ENCODE measurements at places on chromosomes 4 and X.

DNA sequence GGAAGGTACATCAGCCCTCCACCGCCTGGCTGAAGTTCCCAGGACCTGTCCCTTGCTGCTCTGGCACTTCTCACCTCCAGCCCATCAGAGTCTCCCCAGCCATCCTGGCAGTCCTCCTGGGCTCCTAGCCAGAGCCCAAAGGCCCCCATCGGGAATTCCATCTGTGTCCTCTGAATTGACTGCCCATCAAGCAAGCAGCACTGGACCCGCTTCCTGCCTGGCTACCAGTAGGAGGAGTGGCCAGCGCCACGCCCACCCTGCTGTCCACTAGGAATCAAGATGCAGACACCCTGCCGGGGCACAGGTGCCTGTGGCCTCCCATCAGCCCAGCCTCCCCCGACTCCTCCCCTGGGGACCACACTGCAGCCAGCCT is 47.2 kb downstream of the C4orf50 start:
- no peak for DNase-seq

GRCh38 chrX:39477762-39478120 is 620.0 kb downstream of the BCOR start:
- no peak for DNase-seq

DNA sequence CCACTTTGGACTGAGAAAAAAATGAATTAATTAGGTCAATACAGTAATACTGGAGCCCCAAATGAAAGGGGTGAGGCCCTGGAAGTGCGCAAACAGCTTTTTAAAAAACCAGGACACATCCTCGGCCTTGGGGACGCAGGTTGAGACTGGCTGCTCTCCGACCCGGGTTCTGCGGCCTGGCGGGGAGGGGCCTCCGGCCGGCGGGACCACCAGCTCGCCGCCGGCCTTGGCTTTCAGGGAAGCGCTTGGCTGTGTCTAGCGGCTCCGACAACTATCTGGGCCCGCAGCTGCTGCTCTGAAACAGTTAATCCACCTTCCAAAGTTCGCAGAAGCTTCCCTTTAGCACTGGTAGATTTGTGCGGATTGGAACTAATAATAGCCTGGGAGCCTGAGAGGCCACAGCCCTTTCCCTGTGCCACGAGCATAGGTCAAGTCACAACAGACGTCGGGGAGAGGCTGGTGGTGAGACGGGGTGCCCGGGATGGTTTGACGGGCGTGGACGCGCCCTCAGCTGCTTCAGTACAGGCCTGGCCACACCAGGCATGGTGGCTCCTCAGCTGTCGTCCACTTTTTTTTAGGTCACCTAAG is 1.1 kb upstream of the SEL1L3 start:
- no peak for DNase-seq

DNA sequence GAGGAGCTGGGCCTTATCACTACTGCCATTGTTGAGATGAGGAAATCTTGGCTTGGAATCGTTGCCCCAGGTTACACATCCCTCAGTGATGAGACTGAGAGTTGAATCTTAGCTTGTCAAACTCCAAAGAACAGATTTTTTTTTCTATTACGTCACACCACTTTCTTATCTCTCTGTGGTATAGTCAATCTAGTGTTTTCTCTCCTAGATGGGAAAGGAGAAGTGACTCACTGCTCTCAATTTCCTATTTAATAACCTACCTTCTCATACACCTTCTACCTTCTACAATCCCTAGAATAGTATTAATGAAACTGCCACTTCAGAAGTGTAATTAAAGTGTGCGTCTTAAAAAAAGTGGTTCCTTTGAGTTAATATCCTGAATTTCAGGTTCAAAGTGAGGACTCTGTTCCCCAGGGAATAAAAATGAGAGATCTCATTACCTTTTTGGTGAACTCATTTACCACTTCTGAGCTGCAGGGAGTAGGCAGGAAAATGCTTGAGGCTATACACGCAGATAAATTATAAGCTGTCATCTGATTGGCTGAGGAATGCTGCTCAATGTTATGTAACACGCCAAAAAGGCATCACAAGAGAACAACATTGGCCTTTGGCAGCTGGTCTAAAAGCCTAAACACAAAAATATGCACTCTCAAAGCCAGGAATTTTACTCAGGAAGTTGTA is 59.3 kb downstream of the MAD2L1 start:
- no peak for DNase-seq

DNA sequence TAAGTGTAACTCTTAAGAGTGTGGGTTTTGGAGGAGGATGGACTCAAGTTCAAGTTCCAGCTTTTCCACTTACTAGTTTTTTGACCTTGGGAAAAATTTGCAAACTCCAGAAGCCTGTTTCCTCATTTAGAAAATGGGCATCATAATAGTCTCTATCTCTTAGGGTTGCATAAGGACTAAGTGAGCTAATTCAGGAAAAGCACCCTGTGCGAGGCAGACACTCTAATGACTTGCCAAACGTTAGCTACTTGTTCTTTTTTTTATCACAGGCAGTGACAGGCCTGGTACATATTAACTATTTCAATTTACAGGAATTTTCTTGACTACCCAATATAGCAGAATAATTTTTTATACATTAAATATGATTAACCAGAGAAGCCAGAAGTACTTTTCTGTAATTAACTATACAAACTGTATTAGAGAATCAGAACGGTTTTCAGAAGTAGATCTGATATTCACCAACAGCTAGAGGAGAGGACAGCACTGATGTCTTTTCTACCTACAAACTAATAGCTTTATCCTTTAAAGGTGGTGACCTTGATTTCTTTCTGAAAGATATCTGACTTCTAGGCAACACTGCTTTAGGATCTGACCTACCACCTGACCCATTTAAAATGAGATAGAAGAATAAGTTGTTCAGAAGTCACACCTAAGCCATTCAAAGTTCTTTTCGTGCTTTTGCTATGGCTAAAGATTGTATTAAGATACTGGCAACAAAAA is 139.6 kb upstream of the HAND2 start:
- DNase-seq, result no peak

- DNase-seq, result no peak
Measured at GRCh38 chrX:10326578-10326977, 169.8 kb downstream of the CLCN4 start.

GRCh38 chr4:98663226-98664006 is 5.0 kb upstream of the TSPAN5 start:
- DNase-seq, result no peak

DNA sequence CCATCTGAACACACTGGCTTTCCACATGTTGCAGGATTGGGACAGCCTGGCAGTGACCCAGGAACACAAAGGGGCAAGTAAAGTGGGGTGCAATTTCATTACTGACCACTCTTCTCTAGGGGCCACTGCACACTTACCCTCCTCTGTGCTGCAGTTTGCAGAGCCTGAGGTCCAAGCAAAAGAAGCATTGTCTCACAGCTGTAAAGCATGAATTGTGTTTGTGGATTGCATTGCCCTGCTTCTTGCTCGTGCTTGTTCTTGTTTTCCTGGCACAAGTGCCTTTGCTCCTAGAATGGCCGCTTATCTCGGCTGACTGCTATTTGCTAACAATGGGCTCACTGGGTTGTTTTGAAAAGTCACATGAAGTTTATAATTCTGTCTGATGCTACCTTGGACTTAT is 209.1 kb upstream of the JADE1 start:
- DNase-seq, result no peak

- DNase-seq, result no peak
Measured at GRCh38 chr4:88333741-88334405, 44.8 kb upstream of the HERC6 start.

GRCh38 chr4:30847167-30847566 is 127.0 kb downstream of the PCDH7 start:
- DNase-seq, result no peak

- no peak for DNase-seq
Measured at GRCh38 chrX:143025628-143026027, at the start of gene SPANXN4. Gene SPANXN4, plus strand, starts transcription at chrX:143025928. Its CDS starts 87 bp downstream, at chrX:143026015.

DNA sequence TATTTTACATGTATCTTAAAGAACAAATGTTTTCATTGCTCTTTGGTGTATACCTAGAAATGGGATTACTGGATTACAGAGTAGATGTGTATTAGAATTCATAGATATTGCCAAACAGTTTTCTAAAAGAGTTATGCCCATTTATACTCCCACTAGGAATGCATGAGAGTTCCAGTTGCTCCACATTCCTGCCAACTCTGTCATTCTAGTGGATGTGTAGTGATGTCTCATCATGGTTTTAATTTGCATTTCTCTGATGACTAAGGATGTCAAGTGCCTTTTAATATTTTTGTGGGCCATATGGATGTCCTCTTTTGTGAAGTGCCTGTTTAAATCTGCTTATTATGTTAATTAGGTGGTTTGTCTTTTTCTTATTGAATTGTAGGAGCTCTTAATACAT is 65.6 kb upstream of the BMP2K start:
- DNase-seq, result no peak

DNA sequence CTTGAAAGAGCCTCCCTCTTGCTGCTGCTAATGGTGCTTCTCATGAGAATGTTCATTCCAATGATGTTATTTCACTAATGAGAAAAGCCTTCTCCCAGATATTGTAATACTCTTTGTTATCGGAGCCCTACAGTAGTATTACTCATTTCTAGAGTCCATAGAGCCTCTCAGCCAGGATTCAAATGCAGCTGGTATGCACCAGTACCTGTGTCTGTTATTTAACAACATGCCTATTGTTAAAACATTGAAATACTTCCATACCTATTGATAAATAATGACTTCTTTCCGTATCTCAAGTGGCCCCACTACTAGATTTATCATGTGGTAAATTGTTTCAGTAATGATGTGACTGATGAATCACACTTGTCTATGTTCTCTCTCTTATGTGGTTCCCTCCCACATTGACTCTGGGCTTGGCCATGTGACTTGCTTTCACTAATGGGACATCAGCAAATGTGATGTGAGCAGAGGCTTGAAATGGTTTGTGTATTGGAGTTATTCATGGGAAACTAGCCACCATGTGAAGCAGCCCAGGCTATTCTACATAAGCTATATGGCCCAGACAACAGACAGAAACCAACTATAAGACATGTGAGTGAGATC is 207.6 kb downstream of the THOC2 start:
- no peak for DNase-seq

- DNase-seq, result no peak
Measured at GRCh38 chrX:20147561-20147960, 5.9 kb upstream of the EIF1AX start.

DNA sequence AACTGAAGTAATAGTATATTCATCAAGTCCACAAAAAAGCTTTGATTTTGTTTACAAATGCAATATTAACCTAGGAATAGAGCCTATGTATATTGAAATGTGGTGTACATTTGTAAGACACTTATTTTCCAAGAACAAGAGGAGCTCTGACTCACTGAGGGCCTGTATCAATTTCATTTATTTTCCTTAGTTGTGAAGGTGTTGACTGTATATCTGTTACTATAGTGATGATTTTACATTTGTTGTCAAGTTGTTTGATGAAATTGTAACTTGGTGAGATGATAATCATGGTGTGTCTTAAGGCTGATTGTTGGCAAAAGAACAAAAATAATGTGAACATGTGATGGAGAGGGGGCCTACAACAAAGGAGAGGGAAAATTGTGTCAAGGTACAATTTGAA is 274.9 kb upstream of the TEX13A start:
- DNase-seq, result no peak

DNA sequence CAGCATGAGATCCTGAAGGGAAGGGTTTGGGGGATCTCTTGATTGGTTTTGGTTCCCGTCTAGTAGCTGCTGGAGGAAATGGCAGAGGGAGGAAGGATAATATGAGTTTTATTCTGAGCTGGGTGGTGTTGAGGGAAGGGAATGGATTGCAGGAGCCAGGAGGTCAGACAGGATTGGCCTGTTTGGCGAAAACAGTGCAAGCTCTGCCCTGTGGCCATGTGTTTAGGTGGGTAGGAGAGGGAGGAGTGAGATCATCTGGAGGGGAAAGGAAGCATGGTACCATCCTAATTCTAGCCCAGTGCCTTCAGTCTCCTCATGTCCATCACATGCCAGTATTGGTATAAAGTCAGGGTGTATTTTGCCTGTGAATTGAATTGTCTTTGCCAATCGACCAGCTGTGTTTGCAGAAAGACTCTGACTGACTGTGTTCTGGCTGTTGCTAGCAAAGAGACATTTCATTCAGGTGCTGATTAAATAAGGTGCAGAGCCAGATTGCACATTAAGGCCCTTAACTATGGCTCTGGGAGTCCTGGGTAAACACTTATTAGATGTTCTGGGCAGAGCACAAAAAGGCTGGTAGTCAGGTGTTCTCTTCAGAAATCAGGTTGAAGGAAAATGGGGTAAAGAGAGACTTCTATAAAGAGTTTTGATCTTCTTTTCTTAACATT is 10.0 kb downstream of the TMEM164 start:
- DNase-seq, result no peak

DNA sequence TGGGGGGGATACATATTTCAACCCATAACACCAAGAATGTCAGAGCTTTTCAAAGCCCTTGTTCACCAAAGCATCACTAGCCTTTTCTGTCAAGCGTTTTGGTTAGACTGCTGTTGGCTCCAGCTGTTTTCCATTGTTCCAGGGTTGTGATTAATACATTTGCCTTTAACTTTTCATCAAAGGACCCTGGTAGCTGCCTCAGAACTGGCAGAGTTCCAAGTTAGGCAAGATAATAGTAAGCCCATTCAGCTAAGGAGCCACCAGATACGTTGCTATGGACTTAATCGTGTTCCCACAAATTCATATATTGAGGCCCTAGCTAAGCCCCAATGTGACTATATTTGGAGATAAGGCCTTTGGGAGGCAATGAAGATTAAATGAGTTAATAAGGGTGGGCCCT is 37.1 kb downstream of the ENOPH1 start:
- no peak for DNase-seq

DNA sequence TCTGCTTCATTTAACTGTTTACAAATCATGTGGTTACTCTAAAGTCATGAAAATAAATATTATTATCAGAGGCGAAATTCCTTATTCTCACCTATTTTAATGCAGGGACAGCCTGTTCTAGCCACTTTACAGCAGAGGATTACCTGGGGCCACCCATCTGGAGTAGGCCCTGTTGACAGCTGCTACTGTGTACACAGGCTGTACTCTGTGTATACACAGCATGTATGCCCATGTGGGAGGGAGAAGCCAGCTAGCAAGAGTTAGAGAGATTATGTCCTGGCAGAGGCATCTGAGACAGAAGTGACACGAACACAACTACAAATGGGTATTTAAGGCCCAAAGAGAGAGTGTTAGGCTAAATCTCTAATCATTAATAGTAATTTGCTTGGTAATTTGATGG is 62.1 kb downstream of the GPRIN3 start:
- DNase-seq, result no peak

DNA sequence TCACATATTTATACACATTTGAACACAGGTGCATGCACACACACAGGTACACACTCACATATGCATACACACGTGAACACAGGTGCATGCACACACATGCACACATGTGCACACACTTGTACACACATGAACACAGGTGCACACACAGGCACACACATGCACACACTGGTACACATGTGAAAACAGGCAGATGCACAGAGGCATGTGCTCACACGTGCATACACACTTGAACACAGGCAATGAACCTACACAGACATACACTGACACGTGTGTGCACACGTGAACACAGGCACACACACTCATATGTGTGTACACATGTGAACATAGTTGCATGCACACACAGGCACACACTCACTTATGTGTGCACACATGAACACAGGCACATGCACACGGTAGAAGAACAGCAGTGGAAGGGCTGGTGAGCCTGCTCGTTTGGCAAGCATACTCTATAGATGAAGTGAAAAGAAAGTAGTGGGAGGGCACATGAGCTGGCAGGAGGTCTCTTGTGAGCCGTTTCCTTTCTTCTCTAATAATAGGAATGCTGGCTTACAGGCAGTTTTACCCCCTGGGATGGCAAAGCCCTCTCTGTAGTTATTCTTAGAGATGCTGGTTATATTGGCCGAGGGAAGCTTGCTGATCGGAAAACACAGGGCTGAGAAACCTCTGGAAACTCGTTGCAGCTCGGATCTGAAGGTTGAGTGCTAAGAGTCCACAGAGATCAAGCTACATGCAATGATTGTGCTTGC is 279.6 kb upstream of the CLNK start:
- DNase-seq, result no peak

- no peak for DNase-seq
Measured at GRCh38 chr4:187613089-187613839, 382.3 kb upstream of the ZFP42 start.

Measured in stimulated activated CD8-positive, alpha-beta memory T cell treated with anti-CD3 and anti-CD28 coated beads, Interleukin-15, amount 100 ng/mL, for 24 hours (primary cell).